ENCODE measurements at places on chromosomes 5 and 9.

GRCh38 chr5:131679911-131680310 lies 44.9 kb upstream of the RAPGEF6 start:
- DNase-seq = no peak

- no peak for DNase-seq
These were observed 4.7 kb upstream of the SH3RF2 start for GRCh38 chr5:145931718-145932117.

DNA sequence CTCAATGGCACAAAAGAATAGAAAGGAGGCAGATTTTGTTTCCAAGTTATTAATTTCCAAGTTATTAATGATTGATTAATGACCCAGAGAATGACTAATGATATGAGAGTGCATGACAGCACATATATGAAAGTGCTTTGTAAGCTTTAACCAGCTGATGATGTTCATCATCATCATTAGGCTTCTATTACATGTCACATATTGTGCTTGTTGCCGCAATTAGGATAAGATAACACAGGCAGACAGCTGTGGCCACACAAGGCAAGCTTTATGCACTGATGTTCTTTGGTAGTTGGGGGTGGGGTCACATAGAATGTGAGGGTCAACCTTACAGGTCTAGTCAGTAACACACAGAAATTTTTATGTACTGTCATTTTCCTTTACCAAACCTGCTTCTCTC lies 219.7 kb downstream of the TRPM3 start:
- no peak for DNase-seq

DNA sequence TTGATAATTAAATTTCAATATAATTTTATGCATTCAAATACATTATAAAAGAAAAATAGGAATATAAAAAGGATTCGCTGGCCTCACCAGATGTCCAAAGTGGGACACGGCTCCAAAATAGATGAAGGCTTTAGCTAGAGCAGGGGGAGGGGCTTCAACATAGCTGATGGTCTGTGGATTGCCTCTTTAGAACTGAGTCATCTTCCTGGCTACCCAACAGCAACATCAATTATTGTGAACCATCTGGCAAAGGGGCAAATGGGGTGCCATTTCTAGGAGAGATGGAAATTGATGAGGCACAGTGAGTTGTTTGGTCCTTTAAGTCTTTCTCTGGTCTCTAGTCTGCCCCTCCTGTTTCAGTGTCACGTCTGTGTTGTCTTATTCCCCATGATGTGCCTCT lies 44.2 kb upstream of the CD180 start:
- DNase-seq = no peak

DNA sequence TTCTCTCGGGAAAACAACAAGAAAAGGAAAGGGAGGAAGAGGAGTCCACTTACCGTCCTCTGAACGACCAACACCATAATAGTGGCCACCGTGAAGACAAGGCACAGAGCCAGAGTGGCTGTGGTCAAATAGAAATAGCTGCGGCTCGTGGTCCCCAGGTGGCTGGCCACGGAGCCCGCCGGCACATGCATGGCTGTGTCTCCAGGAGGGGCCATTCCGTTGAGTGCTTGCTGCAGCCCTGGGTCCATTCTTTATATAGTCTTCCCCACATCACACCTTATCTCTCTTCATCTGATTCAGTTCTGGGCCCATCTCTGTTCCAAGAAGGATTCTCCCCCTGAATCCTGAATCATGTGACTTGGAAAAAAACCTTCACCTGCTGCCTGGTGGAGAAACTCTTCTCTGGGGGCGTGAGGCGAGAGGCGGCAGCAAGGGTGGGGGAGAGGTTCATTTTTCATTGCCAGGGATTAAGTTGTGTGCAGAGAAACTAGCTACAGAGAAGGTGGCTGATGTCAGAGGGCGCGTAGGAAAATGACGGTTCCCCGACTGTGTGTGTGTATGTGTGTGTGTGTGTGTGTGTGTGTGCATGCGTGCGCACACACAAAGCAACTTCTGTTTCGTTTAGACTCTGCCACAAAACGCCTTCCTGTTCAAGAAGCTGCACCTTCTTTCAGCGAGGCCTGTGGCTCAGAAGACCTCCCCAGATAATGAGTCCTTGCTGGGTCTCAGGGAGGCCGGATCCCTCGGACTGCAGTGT lies at the start of gene TNFSF8:
TSS of gene TNFSF8 (minus strand) at position 536 of the 757 bp plus-strand sequence. CDS start at position 248, 288 bp downstream.
- DNase-seq = no peak

DNA sequence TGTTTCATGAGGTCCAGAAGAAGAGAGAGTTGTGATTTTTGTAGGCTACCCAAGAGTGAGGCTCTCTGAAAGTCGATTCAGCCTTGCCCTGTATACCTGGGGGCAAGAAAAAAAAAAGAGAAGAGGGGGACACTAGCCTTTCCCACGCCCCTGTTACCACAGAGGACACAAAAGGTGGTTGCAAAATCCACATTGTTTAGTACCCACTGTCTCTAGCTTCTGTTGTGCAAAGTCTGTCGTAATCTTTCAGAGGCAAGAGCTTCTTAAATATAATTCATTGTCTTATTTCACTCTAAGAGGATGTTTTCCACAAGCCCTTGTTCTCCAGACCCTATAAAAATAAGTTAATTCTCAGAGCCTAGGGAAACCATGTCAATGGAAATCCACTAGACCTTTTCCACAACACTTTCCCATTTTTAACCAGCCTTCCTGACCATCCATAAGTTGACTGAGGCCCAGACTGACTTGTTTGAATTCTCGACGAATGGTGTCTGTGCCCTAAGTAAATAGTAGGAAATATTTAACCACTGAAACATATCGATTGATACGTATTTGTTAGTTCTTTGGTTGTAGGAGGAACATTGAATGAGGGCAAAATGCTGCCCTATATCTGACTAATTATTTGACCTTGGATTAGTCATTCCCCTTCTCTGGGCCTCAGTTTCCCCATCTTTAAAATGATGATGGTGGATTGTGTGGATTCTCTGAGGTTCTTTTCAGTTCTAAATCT lies 182.7 kb downstream of the PAPPA start:
- no peak for DNase-seq

- DNase-seq = no peak
These were observed 106.7 kb upstream of the NR5A1 start for GRCh38 chr9:124613849-124614248.

DNA sequence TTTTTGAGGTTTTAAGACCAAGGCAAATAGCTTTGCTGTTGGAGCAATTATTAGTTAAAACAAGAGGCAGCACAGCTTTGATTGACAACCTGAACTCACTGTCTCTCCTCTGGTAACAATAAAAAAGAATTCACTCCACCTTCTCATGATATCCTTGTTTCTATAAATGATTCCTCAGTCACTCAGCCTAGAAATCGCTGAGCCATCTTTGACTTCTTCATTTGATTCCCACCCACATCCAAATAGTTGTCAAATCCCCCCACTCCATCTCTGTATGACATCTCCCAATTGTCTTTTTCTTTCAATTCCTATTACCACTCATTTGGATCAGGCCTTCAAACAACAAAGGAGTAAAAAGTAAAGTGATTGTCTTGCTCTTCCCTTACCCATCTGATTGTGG lies 266.4 kb downstream of the MCTP1 start:
- no peak for DNase-seq

GRCh38 chr5:131786900-131787692 lies 9.7 kb downstream of the FNIP1 start:
- DNase-seq = no peak

DNA sequence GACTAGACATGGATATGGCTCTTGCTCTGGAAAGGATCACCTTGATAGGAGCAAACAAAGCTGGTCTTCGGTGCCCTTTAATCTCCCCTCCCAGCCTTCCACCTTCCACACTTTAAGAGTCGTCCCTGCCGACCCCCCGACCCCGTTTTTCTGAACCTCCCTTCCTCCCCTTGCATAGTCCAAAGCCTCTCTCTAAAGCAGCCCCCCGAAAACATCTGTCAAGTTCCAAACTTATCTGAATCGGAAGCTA lies 423 bp upstream of the NUP214 start:
- no peak for DNase-seq

DNA sequence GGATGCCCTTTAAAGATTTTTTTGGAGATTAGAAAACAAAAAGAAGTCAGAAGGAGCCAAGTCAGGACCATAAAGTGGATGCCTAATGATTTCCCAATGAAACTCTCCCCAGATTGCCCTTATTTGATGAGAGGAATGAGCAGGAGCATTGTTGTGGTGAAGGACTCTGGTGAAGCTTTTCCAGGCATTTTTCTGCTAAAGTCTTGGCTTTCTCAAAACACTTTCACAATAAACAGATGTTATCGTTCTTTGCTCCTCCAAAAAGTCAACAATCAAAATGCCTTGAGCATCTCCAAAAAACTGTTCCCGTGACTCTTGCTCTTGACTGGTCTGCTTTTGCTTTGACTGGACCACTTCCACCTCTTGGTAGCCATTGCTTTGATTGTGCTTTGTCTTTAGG lies 121.8 kb downstream of the CAAP1 start:
- no peak for DNase-seq

GRCh38 chr5:36640949-36641348 lies 34.5 kb downstream of the SLC1A3 start:
- no peak for DNase-seq

DNA sequence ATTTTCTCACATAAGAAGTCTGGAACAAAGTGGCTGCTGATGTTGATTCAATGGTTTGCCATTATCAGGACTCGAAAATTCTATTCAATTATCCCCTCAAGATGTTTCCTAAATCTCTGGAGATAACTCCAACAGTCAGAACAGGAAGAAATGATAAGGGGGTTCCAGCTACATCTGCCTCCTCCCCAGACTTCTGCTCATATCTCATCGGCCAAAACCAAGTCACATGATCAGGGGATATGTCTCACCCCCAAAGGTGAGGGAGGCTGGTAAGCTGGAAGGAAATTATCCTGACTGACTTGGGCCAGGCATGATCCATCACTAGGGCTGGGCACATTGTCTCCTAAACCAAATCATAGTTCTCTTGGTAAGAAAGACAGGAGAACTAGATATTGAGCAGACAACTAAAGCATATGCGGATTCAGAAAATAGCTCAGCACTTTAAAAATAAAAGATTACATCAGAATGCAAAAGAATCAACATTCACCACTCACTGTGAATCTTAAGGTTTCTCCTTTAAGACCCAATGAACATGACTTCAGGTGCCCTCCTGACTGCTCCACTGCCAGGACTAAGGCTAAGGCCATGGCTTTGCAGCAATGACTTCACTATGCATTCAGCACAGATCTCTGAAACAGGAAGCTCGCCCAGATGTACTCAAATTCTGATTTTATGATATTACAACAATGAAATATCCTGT lies 306.3 kb downstream of the ENC1 start:
- no peak for DNase-seq

DNA sequence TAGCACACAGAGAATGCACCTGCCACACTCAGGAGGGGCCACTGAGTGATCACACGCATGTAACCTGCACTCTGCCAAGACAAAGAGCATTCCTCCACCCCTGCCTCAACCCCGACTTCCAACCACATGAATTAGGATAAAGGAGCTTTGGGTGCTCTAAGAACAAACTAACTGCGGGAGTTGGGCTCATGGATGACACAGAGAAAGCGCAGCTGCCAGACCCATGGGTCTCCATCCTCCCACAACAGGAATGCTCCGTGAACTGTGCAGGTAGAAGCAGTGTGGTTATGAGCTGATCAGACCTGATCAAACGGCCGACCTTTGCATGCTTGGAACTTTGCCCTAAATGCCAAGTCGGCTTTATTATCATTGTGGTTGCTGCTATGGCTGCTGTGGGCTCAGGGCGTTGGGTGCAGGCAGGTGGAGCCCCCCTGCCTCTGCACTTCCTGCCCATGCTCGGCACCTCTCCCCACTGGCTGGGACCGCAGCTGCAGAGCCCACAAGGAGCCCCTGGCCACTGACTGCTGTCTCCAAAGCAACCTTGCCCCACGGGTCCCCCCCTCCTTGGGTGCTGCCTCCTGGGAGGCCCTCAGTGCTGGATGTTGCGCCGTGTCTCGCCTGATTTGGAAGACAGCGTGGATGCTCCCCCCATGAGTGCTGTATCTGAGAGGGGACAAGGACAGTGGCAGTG lies 2.6 kb upstream of the SLC6A3 start:
- DNase-seq = no peak

DNA sequence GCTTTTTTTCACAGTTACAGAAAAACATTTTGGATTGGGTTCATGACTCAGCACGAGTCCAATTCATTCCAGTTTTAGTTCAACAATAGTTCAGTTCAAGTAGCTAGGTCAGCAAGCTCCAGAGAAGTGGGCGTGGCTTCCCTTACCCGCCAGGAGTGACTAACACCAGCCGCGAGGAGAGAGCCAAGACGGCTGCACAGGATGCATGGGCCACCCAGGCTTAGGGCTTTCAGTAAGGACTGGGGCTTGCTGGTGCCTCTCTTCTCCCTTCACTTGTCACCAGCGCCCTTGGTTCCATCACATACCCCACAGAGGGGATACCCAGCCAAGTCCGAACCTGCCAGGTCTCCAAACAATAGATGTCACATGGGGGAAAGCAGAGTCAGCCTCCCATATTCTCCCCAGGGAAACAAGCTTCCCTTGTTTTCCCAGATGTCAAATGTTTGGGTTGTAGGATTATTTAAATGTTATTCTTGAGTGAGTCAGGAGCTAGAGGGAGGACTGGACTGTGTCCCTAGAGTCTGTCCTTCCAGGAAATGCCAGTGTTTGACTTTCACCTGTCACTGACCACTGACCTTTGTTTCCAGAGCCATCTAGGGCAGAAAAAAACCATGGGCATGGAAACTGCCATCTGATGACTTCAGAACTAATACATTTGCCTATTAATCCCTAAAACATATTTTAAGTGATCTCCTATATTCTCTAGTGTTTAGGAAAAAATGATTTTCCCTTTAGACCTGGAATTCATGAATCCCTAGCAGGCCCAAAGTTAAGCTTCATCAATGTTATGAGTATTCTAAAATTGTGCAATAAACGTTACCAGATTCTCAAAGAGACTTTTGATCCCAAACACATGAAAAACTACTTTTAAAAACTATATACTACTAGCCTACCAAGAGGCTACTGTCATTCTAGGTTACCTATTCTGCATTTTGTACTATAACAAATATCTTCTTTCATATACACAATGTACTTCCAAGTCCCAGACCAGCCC lies 51.9 kb downstream of the NIPAL4 start:
- DNase-seq = no peak
